ENCODE measurements at places on chromosomes 1 and 21. TPM values are rescaled to one million over a fixed set of nuclear protein-coding genes. Genes with fewer than 3 reads are reported as not detected.

- no peak for DNase-seq
Observed at GRCh38 chr1:38607526-38607925, 252.0 kb downstream of the RRAGC start.

- peak; percentile 90 for DNase-seq
Observed at GRCh38 chr21:42002421-42002958, 7.7 kb downstream of the ZBTB21 start.

GRCh38 chr1:21779613-21780521 is 3.1 kb downstream of the USP48 start:
- DNase-seq, result peak; percentile 83

- DNase-seq, result no peak
Observed at GRCh38 chr1:64263856-64264255, 60.4 kb downstream of the UBE2U start.

DNA sequence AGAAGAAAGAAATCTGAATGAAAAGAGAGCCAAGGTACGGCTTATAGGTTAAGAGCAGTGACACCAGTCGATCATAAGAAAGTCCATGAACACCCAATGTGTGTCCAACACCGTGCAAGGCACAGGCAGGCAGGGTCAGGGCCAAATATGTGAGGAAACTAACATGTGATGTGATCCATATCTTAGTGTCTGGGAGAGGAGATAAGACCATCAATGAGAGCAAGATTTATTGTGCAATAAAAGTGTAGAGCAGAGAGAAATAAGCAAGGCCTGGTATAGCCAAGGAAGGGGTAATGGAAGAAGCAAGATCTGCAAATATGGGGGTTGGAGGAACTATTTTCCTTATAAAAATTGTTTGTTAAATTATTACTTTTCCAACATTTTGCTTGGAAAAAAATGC is 198.8 kb downstream of the CRB1 start:
- DNase-seq, result no peak

DNA sequence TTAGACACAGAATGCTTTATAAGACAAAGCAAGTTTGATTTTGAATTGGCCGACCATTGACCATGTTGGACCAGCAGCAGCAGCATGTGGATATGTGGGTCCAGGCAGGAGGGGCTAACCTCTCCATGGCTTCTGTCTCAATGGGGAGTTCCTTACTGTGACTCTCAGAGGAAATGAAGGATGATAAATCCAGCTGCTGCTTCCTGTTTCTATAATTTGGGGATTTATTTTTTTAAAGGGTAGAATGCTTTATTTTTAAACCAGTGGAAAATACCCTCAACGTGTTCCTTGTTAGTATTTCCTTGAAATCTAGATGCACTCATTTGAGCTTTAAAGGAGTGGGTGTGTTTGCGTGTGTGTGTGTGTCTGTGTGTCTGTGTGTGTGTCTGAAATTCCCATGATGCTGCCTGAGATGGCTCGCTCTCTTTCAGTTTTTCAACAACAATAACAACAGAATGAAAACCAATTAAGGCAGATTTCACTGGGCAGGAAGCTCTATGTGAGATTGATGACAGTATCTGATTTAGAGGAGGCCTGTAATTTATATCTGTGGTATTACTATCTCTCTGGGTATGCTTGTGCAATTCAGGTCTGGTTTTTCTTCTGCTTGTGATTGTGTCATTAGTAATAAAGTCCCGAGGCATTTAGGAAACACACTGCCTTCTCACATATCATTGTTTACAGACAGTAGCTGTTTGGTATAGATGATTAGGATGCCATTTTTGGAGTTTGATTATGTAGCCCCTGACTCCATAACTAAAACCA is 86.1 kb upstream of the ZNF326 start:
- no peak for DNase-seq

GRCh38 chr1:24155011-24155782 is 12.3 kb upstream of the IL22RA1 start:
- DNase-seq, result peak; percentile 18

GRCh38 chr1:70405780-70406416 is 5.2 kb upstream of the CTH start:
- DNase-seq, result no peak

DNA sequence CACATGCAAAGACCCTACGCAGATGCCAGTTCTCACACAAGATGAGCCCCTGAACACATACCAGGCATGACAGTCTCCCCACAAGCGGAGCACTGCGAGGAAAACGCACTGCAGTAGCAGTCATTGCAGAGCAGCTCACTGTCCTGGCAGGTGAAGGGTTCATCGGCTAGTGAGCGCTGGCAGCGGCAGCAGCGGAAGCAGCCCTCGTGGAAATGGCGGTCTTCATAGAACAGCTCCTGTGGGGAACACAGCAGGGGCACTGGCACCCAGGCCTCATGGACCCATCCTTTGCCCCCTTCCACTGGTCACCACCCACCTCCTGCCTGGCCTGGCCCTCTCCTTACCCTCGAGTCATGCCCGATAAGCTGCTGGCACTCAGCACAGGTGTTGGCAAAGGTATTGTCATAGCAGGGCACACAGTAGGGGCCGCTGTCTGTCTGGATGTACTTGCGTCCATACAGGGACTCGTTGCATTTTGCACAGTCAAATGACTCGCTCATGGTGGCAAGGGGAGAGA is 6.3 kb downstream of the FHL3 start:
- peak; percentile 55 for DNase-seq

DNA sequence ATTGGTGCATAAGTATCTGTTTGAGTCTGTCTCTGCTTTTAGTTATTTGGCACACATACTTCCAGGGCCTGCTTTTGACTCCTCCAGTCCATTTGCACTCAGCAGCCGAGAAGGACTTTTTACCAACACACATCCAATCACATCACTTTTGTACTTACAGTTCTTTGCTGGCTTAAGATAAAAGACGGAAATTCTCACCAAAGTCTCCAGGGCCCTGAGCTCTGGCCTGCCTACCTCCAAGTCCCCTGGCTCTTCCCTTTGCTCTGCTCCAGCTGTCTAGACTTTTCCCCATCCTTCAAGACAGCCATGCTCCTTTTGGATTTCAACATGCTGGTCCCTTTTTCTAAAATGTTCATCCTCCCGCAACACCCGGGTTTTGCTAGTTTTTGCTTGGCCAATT is 2.2 kb upstream of the EVA1C start:
- no peak for DNase-seq

- no peak for DNase-seq
Observed at GRCh38 chr1:77994117-77994705, 10.5 kb upstream of the DNAJB4 start.

Gene JAK1
- total RNA-seq, result 100 TPM

Gene KLF17
- total RNA-seq, result not detected

Gene MAP7D1
- 133 TPM for total RNA-seq

Gene FCN3
- total RNA-seq, result not detected

Gene FASLG
- total RNA-seq, result 3.6 TPM

Gene RGS18
- not detected for total RNA-seq

Gene ADGRB2
- 1.2 TPM for total RNA-seq

Gene NR1I3
- not detected for total RNA-seq

All from activated CD4-positive, alpha-beta T cell treated with anti-CD3 and anti-CD28 coated beads for 36 hours (primary cell).